Glutamatergic neuron (in vitro differentiated cells): ENCODE measurements at places on chromosomes 2 and 18.

DNA sequence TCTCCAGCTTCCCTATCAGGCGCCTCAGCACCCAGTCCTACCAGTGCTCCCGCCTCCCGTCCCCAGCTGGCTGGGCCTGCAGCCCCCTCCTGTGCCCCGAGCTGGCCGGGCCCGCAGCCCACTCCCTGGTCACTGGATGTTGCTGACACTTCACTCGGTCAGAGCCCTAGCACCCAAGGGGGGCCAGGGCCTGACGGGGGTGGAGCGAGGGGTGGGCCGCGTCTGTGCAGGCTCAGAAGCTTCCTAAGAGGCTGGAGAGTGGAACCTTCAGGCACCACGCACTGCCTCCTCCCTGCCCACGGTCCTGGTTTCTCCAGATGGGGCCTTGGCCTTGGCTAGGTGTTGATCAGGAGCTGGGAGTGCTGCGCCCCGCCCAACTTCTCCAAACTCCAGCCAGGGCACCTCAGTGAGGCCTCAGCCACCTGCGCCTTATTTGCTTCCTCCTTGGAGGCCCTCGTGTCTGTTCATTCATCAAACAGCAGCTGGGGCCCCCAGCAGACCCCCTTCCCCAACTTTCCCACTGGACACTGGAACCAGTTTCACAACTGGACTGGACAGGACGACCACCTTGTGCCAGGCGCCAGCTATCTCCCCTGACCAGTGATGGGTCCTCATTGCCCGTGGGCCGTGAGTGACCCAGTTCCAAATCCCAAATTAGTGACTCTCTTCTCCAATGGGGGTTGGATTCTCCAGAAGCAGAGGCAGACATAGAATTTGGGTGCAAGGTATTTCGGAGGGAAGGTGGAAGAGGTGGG is 16.7 kb downstream of the CAPN10 start:
- DNase-seq, result no peak

GRCh38 chr18:70260683-70261082 is 28.2 kb upstream of the SOCS6 start:
- DNase-seq, result no peak

GRCh38 chr2:1925928-1926327 is 181.6 kb upstream of the PXDN start:
- DNase-seq, result no peak

- DNase-seq, result no peak
Measured at GRCh38 chr2:8133913-8134472, 547.9 kb upstream of the ID2 start.

DNA sequence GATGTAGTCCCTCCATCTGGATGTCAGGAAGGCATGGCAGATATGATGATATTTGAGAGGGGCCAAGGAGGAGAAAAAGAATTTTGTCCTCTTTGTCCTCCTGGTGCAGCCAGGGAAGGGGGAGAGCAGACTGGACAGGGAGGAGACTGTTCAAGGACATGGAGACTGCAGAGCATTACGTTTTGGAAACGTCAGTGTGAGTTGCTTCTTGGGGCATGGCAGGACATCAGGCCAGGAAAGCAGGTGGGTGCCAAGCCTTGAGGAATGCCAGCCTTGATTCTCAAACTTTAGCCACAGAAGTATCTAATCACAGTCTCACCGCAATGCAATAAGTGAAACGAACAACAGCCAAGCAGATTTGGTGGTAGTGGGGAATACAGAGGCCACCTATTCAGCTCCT is 66.2 kb downstream of the BMP10 start:
- no peak for DNase-seq

DNA sequence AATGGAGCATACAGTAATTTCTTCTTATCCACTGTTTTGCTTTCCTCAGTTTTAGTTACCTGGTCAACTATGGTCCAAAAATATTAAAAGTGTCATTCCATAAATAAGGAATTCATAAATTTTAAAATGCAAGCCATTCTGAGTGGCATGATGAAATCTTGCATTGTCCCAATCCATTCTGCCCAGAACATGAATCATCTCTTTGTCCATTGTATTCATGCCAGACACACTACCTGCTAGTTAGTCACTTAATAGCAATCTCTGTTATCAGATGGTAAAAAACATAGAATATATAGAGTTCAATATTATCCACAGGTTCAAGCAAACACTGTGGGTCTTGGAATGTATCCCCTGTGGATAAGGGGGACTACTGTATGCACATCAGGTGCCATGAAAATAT is 872.2 kb upstream of the NXPH2 start:
- DNase-seq, result no peak

DNA sequence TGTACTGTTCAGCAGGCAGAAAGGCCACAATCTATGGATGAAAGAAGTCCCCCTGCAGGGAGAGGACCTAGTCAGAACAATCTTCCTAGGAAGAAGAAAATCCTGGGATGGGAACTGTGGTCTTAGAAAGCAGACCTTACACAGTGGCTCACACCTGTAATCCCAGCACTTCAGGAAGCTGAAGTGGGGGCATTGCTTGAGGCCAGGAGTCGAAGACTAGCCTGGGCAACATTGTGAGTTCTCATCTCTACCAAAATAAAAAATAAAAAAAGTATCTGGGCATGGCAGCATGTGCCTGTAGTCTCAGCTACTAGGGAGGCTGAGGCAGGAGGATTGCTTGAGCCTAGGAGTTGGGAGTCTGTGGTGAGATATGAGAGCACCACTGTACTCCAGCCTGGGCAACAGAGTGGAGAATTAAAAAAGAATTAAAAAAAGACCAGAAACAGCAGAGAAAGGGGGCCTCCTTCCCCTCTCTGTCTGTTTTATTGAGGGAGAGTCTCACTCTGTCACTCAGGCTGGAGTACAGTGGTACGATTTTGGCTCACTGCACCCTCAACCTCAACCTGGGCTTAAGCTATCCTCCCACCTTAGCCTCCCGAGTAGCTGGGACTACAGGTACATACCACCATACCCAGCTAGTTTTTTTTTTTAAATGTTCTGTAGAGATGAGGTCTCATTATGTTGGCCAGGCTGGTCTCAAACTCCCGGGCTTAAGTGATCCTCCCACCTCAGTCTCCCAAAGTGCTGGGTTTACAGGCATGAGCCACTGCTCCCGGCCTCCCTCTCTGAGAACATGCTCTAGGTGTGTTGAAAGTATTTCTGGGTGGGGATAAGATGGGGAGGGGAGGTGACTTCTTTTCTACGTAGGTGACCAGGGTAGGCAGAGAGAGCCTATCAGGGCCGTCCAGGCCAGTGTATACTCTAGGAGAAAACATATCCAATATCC is 7.4 kb downstream of the RHOB start:
- DNase-seq, result no peak

GRCh38 chr2:118846442-118846952 is 951 bp downstream of the EN1 start:
- DNase-seq, result no peak

GRCh38 chr2:12057436-12058166 is 311.2 kb downstream of the LPIN1 start:
- no peak for DNase-seq

GRCh38 chr2:98348066-98348561 is 1.9 kb downstream of the CNGA3 start:
- peak; percentile 93 for DNase-seq

GRCh38 chr2:176614049-176614448 is 344.8 kb downstream of the MTX2 start:
- DNase-seq, result no peak

GRCh38 chr18:12597760-12598159 is 60.1 kb downstream of the SPIRE1 start:
- DNase-seq, result no peak

- DNase-seq, result no peak
Measured at GRCh38 chr18:32468147-32468845, 2.4 kb downstream of the GAREM1 start.

DNA sequence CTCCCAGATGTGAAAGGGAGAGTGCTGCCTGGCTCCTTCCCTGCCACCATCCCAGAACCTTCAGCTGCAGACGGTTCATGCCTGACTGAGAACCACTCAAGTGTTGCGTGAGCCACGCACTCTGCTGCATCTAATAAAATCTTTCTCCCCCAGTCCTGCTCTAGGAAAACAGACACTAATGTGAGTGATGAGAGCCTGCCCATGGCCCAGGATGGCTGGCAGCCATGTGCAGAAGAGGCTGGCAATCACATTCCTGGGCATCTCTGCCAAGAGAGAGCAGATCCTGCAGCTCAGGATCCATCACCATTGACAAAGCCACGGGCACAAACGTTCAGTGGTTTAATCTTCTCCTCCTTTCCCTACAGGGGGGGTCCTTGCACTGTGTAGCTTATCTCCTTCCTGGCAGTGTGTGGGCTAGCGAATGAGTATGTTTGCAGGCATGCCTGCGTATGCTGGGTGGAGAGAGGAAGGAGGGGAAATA is 477.5 kb downstream of the SLC4A3 start:
- DNase-seq, result no peak

GRCh38 chr2:212841460-212841859 is 302.9 kb upstream of the ERBB4 start:
- DNase-seq, result no peak

GRCh38 chr2:201930043-201930442 is 103.6 kb upstream of the FZD7 start:
- DNase-seq, result no peak

- no peak for DNase-seq
Measured at GRCh38 chr2:210527286-210527685, 29.1 kb upstream of the CPS1 start.

DNA sequence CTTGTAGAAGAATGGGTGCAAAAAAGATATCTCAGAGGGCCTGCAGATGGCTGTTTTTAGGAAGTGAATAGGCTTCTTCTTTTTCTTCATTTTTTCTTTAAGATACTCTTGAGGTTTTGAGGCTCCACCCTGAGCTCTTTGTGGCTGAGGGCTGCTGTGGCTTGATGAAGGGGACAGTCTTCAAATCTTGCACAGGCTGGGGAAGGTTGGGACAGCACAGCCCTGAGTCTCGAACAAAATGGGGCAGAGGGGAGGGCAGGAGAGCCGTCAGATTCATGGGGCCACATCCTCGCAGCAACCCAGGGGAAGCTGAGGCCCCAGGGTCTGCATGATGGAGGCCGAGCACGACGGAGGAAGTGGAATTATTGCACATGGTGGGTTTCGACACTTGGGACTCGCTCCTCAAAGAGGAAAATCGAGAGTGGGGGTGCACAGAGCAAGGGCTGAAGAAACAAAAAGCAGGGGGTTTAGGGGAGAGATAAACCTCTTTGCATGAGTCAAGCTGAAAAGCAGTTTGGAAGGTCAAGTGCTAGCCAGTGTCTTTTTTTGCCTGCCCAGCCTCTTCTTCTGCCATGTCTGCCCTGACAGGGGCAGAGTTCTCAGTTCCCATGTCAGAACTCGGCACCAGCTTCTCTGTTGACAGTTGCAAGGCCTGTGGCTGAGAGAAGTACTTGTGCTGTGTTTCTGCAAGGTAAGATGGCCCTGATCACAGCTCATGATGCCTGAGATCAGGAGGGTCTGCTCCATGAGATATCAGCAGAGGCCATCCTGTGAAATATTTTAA is 19.5 kb downstream of the INPP4A start:
- no peak for DNase-seq

DNA sequence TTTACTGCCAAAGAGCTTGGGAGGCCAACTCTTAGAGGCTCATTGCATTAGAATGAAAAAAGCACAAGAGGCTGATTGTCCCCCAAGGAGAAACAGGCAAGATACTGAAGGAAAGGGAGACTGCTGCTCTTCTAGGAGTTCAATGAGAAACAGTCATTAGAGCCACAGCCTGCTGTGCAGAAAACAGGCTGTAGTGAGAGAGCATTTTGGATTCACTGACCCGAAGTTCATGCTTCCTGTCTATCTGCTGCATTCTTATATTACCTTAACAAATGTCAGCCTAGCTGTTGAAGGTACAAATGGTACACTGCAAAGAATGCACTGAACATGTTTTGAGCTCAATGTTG is 423.3 kb downstream of the SETBP1 start:
- DNase-seq, result no peak

GRCh38 chr2:215870088-215870490 is 143.3 kb downstream of the MREG start:
- no peak for DNase-seq

DNA sequence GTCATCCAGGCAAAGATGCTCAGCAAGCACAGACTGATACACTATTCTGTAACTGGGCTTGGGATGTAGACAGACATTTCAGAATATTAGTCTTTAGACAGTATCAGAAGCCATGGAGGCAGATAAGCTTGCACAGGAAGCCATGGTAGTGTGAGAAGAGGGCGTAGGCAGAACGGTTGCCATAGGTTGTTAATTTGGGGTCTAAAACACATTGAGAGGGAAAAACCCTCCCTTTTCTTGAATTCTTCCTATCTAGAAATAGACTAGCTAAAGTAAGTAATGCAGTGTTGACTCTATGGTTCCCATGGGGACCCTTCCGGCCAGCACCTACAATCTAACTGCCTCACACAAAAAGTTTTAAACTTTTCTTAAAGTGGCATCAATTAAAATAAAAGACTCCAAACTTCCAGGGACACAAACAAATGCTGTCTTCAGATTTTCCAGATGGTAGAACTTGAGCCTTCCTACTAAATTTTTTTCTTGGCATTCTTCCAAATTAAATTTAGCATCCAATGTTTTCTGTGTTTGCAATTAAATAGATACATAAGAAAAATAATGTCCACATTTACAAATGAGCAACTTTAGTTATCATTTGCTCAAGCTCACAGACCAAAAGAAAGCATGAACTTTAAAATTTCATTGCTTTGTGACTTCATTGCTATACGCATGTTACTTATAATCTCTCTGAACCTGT is 1.9 kb downstream of the PRKRA start:
- DNase-seq, result no peak

GRCh38 chr18:49616618-49617328 is 54.9 kb downstream of the LIPG start:
- no peak for DNase-seq

DNA sequence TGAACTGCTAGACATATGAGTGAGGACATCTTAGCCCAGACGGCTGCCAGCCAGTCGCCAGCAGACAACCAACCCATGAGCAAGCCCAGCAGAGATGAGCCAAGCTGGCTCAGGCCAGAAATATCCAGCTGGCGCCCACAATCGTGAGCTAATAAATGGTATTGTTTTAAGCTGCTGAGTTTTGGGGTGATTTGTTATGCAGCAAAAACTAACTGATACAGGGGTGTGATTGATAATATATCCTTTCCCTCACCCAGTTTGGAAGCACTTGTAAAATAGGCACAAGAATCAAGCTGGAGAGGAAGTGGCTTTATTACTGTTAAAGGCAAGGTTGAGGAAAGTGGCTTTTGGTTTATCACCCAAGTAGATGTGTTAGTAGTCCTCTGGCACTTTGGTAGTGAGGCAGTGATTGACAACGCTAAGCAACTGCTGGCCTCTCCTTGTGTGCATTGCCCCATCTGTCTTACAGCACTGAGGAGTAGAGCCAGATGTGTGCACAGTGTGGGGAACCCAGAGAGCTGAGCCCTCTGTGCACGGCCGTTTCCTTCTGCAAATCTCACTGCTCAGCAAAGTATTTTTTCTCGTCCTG is 110.1 kb downstream of the MYO1B start:
- no peak for DNase-seq
